ENCODE measurements at places on chromosomes 3 and 15.
A peak's percentile ranks its signal among the peaks of the same experiment; 100 is the strongest.

GRCh38 chr3:42804831-42805132 is 492 bp upstream of the HIGD1A start:
- DNase-seq: no peak

GRCh38 chr3:84960581-84960980 is 1.8 kb downstream of the CADM2 start:
- DNase-seq: no peak

GRCh38 chr15:33955945-33956344 is 12.4 kb upstream of the CHRM5 start:
- no peak for DNase-seq

- DNase-seq: no peak
Observed at GRCh38 chr15:39918688-39919385, 1.2 kb downstream of the GPR176 start.

DNA sequence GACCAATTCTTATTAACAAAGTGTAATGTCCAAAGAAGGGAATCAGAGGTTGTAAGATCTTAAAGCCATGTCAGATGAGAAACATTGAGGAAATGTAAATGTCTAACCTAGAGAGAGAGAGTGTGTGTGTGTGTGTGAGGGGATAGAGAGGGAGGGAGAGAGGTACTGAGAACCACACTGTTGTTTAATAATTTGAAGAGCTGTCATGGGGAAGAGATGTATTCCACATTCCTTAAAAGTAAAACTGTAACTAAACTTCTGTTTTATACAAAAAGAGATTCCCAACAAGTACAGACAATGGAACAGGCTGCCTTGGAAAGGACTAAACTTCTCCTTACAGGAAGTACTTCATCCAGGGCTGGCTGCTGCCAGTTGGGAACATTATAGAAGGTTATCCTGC is 68.9 kb upstream of the BOC start:
- DNase-seq: no peak

GRCh38 chr3:86245360-86245759 is 745.6 kb downstream of the VGLL3 start:
- DNase-seq: no peak

GRCh38 chr15:30065025-30065801 is 17.5 kb upstream of the GOLGA8J start:
- no peak for DNase-seq

DNA sequence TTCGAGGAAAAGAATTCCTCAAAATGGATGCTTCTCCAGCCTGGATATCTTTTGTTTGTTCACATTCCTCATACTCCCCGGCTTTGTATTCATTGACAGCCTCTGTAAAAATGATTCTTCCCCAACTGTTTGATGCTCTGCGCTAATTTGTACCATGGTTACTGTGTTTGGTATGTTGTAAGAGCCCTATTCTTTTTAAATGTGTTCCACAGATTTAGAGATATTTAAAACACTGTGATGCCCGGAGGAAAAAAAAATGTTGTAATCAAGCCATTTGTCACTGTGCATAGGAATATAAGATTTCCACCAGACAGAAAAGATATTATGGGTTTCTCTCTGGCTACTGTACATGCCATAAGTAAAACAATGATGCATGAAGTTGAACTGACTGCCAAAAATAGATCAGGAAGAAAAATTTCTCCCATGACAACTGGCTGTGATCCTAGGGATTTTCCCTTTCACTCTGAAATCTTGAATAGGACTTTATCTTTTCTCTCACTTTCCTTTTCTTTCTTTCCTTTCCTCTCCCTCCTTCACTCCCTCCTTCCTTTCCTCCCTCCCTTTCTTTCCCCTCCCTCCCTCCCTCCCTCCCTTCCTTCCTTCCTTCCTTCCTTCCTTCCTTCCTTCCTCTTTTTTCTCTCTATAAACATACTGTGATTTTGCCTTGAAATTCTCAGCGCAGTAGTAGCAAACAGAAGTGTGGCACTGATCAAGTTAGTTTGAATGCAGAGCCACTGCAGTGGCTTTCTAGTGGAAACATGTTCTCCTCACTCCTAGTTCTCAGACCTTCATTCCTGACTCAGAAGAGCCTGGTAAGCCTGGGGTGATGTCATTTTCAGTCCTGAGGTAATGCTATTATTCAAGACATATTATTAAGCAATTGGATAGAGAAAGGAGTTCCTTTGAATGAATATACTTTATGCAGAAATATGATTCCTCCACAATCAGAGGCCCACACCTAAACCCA is 254.9 kb upstream of the TBL1XR1 start:
- peak; percentile 34 for DNase-seq

DNA sequence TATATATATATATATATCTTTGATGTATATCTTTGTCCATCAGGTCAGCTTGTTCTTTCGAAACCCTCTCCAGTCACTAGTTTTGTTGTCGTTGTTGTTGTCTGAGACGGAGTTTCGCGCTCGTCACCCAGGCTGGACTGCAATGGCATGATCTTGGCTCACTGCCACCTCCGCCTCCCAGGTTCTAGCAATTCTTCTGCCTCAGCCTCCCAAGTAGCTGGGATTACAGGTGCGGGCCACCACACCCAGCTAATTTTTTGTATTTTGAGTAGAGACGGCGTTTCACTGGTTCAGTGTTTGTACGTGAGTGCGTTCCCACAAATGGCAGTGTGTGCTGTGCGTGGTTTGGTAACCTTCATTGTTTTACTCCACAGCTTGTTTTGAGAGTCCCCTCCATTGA is 51.7 kb downstream of the ZDHHC19 start:
- DNase-seq: no peak
